ENCODE measurements at places on chromosomes 11 and 22.
A peak's percentile ranks its signal among the peaks of the same experiment; 100 is the strongest.

GRCh38 chr11:131094827-131095226 lies 178.5 kb upstream of the SNX19 start:
- no peak for DNase-seq

DNA sequence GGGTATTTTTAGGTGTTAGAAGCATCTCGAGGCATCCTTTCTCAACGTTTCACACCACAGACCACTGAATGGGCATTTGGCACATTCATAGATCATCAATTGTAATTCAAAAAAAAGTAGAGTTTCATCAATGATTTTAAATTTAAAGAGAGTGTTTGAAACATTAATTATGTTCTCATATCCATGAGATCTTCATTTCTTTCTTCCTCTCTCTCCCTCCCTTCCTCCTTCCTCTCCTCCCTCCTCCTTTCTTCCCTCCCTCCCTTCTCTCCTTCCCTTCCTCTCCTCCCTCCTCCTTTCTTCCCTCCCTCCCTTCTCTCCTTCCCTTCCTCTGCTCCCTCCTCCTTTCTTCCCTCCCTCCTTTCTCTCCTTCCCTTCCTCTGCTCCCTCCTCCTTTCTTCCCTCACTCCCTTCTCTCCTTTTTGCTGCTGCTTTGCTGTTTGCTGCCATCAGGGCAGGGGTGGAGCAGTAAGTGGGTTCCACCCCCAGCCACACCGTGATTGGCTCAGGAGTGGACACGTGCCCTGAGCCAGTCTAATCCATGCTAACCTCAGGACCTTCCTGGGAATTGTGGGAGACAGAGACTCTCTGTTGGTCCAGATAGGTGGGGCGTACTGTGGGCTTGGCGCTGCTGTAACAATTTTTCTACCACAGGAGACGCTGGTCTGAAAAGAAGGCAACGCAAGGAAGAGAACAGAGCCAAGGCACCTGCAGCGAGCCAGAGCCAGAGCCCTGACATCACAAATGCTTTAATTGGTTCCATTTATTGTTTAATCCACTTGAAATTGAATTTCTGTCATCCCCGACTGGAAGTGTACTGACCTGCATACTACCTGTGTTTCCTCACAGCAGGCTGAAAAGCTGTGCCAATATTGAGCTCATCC lies 33.7 kb upstream of the APOBEC3A start:
- DNase-seq, result peak; percentile 69

- no peak for DNase-seq
These were observed 1.9 kb downstream of the MUC5B start for GRCh38 chr11:1224491-1225385.

- DNase-seq, result no peak
These were observed 336.8 kb downstream of the KCNA4 start for GRCh38 chr11:29679996-29680395.

- no peak for DNase-seq
These were observed 86.5 kb upstream of the SHANK2 start for GRCh38 chr11:71338801-71339395.

GRCh38 chr11:66448523-66448922 lies 9.9 kb upstream of the MRPL11 start:
- no peak for DNase-seq

DNA sequence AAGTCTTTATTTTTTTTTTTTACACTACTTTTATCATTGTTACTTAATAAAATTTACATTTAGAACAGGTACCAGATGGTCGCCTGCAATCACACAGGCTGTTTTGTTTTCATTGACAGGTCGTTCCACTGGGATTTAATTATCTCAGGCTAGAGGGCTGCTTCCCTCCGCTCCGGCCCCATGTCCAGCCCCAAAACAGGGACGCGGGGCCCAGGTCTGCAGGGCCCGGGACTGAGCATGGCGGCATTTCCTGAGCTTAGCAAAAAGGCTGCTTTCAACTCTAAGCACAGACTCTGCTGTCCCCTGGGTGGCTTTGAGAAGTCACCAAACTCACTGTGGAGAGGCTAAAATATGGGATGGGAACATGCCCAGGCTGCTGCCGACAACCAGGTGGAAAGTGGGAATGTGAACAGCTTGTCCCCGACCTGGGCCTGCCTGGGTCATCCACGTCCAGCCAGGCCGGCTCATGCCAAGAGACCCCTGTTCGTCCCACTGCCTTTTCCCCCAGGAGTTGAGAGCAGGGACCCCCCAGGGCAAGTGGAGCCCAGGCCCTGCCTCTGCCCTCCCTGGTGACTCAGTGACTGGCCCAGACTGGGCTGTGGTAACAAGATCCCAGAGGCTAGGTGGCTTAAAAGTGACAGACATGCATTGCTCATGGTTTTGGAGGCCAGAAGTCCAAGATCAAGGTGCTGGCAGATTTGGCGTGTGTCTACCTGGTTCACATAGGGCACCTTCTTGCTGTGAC lies 150.0 kb downstream of the SHANK2 start:
- DNase-seq, result no peak

GRCh38 chr22:28369854-28370253 lies 309.8 kb downstream of the TTC28 start:
- DNase-seq, result no peak

GRCh38 chr22:40592352-40593113 lies 44.0 kb downstream of the MRTFA start:
- no peak for DNase-seq

DNA sequence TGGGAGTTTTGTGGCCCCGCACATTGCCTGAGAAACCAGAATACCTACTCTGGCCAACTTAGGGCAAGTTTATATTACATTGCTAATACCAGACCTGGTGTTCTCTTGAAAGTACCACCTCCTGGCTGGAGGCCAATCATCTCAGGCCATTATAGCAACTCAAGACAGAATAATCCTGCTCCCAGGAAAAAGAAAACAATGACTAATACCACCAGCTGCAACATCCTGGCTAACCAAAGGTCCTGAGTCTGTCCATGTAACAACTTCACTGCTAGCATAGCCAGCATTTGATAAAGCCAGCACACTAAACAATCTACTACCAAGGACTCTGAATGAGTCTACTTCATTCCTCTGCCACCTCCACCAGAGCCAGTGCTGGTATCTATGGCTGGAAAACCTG lies 1298.7 kb upstream of the CNTN5 start:
- no peak for DNase-seq

- no peak for DNase-seq
These were observed 9.8 kb upstream of the TBX1 start for GRCh38 chr22:19750507-19751490.

- no peak for DNase-seq
These were observed 162.7 kb upstream of the SORL1-AS1 start for GRCh38 chr11:121615501-121615900.

DNA sequence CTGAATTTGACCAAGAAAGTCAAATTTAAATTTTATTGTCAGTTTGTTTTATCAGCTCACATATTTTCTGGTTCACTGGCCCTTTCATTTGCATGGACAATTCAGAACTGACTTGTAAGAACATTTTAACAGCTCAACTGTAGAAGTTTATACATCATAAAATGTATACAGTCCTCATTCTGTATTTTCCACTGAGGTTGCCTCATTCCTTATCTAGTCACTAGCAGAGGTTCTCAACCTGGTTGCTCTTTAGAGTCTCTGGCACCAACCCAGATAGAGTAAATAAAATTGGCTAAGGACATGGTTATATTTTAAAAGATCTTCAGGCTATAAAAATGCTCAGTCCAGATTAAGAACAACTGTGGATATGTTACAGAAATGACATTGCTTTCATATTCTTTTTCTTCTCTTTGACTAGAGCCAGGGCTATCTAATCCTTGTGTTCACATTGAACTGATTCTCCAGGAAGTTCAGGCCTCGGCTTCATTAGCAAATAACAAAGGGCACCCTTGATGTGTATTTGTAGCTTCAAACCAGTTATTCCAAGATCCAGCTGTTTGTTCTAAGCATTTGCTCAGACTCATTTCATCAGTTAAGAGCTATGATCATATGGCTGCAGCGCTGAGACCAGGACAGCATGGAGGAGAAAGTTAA lies 782.5 kb downstream of the ETS1 start:
- DNase-seq, result no peak

DNA sequence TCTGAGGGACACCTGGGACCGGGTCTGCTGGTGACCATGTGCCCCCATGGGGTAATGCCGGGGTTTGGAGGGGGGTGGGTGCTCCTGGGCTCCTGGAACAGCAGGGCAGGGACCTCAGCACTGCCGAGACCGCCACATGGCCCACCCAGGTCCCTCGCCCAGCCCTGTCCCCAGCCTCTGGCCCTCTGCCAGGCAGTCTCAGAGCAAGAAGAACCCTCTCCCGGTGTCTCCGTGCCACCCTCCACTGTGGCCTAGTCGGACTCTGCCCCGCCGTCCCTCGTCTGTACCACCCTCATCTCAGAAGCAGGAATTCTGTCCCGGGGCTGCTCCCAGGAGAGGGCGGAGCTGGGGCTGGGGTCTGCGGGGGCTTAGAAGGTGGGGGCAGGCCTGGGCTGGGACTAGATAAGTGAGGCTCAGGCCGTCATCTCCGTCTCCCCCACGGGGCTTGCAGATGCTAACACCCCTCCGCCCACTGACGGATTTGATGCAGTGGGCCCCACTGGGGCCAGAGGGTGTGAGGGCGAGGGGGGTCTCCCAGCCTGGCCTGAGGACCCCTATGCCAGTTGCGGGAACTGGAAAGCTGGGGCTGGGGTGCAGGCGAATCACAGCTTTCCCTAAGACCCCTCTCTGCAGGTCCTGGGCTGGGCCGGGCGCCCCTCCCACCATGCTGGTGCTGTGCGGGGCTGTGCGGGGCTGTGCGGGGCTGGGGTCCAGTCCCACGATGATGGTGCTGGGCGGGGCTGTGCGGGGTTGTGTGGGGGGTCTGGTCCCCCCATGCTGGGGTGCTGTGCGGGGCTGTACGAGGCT lies 1.1 kb downstream of the MUC5AC start:
- no peak for DNase-seq

DNA sequence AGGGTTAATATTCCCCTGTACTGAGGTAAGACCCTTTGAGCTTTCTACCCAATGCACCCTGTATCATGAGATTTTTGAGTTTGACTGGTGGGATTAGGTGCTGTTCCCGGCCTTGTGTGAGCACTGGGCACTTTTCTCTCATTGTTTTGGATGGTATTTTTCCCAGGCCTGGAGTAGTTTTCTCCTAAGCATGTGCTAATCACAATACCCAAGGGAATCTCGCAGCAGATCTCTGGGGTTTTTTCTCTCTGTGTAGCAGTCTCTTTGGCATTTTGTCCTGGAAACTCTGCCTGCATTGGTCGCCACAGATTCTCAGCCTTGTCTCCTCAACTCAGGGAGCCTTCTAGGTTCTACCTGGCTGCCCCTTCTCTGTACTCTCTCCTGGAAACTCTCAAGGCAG lies 19.9 kb downstream of the IGHMBP2 start:
- DNase-seq, result no peak

DNA sequence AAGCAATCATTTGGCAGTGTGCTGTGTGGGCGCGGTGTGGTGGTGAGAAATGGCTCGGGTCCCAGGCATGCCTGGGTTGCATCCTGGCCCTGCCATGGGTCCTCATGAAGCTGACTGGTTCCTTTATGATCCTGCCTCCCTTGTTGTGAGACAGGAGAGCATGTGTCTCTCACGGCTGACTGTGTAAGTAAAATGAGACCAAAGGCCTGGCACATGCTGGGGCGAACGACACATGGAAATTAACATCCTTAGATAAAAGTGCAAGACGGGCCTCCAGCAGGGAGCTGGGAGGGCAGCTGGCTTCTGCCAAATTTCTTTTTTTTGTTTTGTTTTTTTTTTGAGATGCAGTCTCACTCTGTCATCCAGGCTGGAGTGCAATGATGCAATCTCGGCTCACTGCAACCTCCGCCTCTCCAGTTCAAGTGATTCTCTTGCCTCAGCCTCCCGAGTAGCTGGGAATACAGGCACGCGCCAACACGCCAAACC lies 9.4 kb upstream of the FBLN1 start:
- no peak for DNase-seq

- DNase-seq, result no peak
These were observed 566.8 kb upstream of the TENM4 start for GRCh38 chr11:80007616-80008015.

DNA sequence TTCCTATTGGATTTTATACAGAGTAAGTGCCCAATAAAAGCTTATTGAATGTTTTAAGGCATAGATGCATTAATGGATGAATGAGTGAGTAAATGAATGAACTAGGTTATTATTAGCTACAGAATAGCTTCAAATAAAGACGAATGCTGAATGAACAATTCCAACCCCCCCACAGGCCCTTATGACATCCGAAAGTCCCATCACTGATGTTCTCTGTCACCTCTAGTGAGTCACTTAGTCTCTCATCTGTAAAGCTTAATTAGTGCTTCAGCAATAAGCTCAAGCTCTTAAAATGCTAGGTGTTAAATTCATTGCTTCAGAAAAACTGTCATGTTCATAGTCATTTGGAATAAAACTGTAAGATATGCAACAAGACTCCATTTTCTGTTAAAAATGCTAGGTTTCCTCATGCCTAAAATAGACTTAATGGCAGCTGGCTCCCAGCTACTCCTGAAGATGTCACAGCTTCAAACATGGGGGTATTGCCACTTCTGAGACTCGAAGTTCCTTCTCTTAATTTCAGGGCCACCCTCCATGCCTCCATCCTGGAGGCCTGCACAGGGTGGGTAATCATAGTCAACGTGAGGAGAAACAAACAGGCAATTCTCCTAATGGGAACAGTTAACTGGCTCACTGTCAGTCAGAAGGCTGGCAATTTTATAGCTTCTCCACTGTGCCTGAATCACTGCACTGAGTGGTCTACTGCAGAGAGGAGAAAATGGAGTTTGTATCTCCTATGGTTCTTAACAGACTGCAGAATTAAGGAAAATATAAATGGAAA lies 355.0 kb upstream of the CTSC start:
- DNase-seq, result no peak

GRCh38 chr11:59724066-59724465 lies 10.4 kb upstream of the OR10V1 start:
- DNase-seq, result no peak

DNA sequence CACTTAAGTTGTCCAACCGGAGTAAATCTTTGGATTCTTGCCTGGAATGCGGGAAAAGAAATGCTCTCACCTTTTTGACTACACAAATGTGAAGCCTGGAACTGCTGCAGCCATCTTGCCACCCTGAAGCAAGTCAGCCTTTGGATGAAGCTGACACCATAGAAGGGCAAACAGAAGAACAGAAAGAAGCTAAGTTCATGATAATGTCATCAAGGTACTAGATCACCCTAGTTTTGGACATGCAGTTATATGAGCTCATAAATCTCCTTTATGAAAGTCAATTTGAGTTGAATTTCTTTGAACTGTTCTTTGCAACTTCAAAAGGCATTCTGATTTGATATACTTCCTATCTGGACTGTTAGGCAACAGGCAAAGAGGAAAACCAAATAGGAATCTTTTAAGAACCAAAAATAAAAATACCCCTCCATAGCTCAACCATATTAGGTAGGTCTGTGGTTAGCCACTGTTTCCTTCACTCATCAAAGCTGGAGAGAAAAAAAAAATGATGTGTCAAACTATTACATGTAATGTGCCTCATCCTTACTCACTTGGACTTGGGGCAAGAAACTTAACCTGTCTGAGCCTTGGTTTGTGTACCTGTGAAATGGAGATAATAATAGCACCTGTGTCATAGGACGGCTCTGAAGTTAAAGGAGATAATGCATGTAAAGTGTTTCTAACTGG lies 91.9 kb downstream of the WT1 start:
- no peak for DNase-seq

DNA sequence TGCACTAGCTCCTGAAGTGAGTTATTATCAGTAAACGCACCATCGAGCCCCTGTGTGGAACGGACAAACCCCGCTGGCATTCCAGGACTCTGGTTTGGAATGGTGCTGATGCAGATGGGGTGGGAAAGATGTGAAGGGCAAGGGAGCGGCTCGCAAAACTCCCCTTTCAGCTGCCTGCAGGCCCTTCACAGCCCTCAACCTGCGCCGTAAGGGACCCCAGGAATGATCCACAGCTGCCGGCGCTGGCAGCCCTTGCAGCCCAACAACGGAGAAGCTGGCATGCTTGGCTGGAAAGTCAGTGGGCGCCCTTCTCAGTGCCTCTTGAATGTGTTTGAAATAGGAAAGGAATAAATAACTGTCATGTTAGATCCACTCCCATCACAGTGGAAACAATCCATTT lies 1445.5 kb downstream of the BRD1 start:
- no peak for DNase-seq

Data from frontal cortex (tissue), 4 donors.